ENCODE measurements at places on chromosomes 5 and 9. TPM values are rescaled to one million over a fixed set of nuclear protein-coding genes. Genes with fewer than 3 reads are reported as not detected.

DNA sequence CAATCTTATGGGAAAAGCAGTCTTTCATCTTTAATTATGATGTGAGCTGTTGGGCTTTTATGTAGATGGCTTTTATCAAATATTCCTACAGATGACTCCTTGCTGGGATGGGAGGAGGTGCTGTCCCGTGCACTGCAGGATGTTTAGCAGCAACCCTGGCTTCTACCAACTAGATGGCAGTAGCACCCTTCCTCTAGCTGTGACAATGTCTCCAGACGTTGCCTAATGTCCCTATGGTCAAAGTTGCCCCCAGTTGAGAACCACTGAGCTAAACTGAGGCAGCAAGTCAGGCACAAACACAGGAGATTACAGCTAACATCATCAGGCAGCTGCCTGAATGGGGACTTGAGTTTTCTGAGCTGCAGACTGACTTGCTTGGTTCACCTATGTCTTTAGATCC, 401.9 kb upstream of the PDE4D start:
- no peak overlapping the region for H3K27ac ChIP-seq
- H3K27me3 ChIP-seq, result no peaks in the 10 kb centered on the region
- H3K4me1 ChIP-seq, result no peaks in the 10 kb centered on the region
- no peak overlapping the region for H3K4me3 ChIP-seq

GRCh38 chr9:8883321-8883720, 1083.7 kb upstream of the DMAC1 start:
- H3K36me3 ChIP-seq, result no peaks in the 10 kb centered on the region
- no peaks in the 10 kb centered on the region for H3K27me3 ChIP-seq
- no peaks in the 10 kb centered on the region for H3K4me1 ChIP-seq
- H3K27ac ChIP-seq, result no peak overlapping the region
- peak; percentile 18 for DNase-seq

- H3K27me3 ChIP-seq, result no peaks in the 10 kb centered on the region
- peaks cover 10% of the 10 kb centered on the region for H3K4me1 ChIP-seq
- no peak overlapping the region for H3K27ac ChIP-seq
- H3K4me3 ChIP-seq, result no peak overlapping the region
- H3K36me3 ChIP-seq, result no peaks in the 10 kb centered on the region
- no peak for DNase-seq
These were observed 40.5 kb upstream of the ANGPTL2 start for GRCh38 chr9:127162864-127163365.

- no peaks in the 10 kb centered on the region for H3K27me3 ChIP-seq
- no peak overlapping the region for H3K27ac ChIP-seq
- no peaks in the 10 kb centered on the region for H3K4me1 ChIP-seq
- H3K36me3 ChIP-seq, result no peaks in the 10 kb centered on the region
- no peak for DNase-seq
These were observed 50.8 kb downstream of the SEMA5A start for GRCh38 chr5:9495121-9495520.

DNA sequence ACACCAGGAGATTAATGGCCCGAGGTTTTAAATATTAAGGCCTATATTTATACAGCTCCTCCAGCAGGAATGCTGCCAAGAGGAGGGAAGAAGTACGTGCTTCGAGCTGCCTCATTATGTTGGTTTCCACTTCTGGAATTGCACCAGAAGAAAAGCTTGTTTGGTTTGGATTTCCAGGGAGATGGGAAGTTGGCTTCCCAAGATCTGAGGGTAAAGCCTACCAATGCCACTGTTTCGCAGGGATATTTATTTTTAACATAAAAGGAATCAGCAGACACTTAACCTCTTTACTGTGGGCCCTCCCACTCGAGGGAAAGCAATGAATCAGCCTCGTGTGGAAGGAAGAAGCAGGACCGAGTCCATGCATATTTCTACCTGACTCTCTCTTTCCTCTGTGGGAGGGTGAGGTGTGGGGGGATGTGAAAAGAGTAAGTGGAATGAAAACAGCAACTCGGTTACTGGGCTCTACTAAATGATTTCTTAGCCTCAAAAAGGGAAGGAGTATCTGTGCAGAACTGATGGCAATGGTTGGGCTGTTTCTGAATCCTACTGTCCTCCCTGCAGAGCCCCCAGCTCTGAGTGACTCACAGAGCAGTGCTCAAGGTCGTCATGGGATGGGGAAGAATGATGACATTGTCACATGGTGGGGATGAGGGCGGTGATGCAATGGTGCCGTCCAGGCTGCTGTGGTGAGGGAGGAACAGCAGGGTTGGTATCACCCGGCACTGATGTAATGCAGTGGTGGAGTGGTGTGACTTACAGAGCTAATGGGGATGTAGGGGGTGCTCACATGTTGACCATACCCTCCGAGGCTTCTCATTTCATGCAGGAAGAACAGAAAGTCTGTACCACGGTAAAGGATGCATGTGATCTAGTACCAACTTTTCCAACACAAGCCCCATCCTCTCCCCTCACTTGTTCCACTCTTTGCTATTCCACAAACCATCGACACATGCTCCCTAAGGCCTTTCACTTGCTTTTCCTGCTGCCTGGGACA, 215.0 kb upstream of the PANK3 start:
- peaks cover 18% of the 10 kb centered on the region for H3K4me1 ChIP-seq
- H3K36me3 ChIP-seq, result no peaks in the 10 kb centered on the region
- no peak overlapping the region for H3K4me3 ChIP-seq
- H3K27ac ChIP-seq, result peak overlapping the region; percentile 75

DNA sequence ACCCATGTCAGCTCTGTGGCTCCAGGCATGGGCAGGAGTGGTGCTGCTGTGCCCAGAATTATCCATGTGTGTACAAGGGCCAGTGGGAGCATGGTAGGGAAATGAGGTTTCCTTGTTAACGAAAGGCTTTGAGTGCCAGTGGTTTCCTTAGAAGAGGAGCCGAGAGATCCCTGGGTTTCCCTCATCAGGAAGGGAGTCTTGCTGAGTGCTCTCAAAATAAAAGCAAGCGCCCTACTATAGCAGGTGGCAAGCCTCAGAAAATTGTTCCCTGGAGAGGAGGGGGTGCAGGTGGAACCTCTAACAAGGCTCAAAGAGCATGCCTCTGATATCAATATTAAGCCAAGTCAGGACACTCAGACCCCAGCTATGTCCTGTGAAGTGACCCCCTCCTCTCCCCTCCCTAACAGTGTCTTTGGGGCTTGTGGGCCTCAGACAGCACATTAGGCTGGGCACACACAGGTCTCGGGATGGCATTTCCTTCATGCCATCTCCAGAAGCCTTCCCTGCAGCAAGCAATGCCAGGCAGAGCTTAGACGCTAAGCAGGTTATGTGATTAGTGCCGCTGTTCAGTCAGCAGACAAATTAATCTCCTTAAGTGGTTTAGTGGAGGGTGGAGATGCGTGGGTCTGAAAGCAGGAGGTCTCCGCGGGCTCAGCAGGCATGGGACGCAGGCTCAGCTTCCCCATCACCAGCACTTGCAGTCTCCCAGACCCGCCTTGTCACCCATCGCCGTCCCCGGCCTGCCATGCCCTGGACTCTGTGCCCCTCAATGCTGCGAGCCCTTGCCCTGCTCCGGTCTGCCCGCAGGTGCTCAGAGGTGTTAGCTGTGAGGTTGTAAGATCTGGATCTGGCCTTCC, 60.0 kb upstream of the RARS1 start:
- H3K27ac ChIP-seq, result no peak overlapping the region
- no peak overlapping the region for H3K4me3 ChIP-seq
- H3K27me3 ChIP-seq, result no peaks in the 10 kb centered on the region
- H3K4me1 ChIP-seq, result peaks cover 10% of the 10 kb centered on the region
- no peaks in the 10 kb centered on the region for H3K36me3 ChIP-seq
- no peak for DNase-seq

Gene TERT
- total RNA-seq, result not detected

DNA sequence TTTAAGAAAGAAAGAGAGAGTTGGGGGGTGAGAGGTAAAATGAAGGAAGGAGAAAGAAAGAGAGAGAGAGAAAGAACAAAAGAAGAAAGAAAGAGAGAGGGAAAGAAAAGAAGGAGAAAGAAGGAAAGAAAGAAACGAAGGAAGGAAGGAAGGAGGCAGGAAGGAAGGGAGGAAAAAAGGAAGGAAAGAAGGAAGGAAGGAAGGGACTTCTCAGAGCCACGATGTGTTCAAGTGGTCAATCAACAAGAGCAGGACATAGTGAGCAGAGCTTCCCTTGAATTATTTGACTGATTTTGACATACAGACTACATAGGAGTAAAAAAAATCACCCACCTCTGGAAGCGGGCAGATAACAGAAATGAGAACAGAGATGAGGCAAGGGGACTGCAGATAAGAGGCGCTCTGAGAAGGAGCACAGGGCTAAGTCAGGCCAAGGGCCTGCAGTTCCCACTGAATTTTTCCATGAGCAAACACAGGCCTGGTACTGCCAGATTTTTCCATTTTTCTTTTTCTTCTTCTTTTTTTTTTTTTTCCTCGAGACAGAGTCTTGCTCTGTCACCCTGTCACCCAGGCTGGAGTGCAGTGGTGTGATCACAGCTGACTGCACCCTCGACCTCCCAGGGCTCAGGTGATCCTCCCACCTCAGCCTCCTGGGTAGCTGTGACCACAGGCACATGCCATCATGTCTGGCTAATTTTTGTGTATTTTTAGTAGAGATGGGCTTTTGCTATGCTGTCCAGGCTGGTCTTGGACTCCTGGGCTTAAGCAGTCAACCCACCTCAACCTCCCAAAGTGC, 77.7 kb upstream of the IL17B start:
- H3K27me3 ChIP-seq, result no peaks in the 10 kb centered on the region
- H3K4me1 ChIP-seq, result peaks cover 35% of the 10 kb centered on the region
- no peaks in the 10 kb centered on the region for H3K36me3 ChIP-seq
- DNase-seq, result peak; percentile 77

GRCh38 chr9:81694541-81694940, 5.2 kb upstream of the TLE1 start:
- no peak for DNase-seq
- H3K4me1 ChIP-seq, result peaks cover 19% of the 10 kb centered on the region
- no peak overlapping the region for H3K4me3 ChIP-seq
- peak overlapping the region; percentile 1 for H3K27ac ChIP-seq

Gene MRPL36
- 40.3 TPM for total RNA-seq

DNA sequence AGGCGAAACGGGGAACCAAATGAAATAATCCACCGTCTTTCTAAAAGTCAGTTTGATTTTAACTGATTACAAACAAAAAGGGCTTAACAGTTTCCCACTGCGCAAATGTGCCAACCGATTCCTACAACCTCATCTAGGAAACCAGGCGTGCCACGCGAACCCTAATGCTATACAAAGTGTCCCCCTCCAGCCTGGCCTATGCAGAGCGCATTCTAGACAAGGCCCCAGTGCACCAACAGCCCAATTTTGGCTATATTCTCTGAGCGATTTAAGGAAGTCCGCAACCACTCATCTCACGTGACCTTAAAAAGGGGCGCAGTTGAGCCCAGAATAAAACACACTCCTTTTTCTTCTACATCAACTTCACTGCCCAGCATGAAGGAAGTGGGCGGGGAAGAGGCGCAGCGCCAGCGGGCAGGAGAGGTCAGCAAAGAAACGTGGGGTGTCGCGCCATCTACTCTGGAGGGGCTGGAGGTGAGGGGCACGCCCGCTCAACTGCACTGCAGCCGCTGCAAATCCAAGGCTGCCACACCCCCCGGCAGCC, 779 bp downstream of the FAM13B start:
- H3K27ac ChIP-seq, result peak overlapping the region; percentile 100
- DNase-seq, result peak; percentile 64
- no peaks in the 10 kb centered on the region for H3K36me3 ChIP-seq
- H3K4me3 ChIP-seq, result peak overlapping the region; percentile 91
- peaks cover 19% of the 10 kb centered on the region for H3K4me1 ChIP-seq

DNA sequence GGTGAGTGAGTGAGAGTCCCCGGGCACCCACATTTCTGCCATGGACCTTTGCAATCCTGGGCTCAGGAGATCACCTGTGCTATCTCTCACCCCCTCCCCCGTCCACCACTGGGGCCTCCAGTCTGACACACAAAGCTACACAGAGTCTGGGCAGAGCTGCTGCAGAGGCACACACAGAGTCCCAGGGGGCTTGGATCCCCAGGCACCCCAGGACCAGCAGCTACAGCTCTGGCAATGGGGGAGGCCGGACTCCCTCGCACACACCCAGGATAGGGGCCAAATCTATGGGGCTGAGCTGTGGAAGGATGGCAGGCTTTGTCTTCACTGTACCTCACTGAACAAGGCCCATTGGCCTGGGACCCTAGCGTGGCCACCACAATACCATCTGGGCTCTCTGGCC, 328.8 kb downstream of the MAN2A1 start:
- no peaks in the 10 kb centered on the region for H3K4me1 ChIP-seq
- no peak for DNase-seq
- no peak overlapping the region for H3K4me3 ChIP-seq
- H3K27ac ChIP-seq, result no peak overlapping the region
- no peaks in the 10 kb centered on the region for H3K36me3 ChIP-seq
- H3K27me3 ChIP-seq, result no peaks in the 10 kb centered on the region
